ENCODE measurements at places on chromosomes 11 and 22.

DNA sequence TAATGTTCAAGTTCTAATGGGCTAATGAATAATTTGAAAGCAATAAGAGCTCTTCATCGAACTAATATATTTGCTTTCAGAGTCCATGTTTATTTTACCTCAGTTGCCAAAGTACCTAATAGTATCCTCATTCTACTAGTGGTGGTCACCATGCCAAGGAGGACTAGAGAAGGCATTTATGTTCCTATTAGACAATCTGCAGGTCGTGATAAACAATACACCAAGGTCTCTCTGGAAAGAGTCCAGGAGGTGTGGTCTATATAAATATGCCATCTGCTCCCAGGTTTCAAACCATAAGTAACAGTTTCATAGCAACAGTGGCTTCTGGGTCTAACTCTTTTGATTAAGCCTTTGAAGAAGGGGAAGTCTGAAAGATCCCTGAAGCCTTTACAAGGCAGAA, 42.9 kb downstream of the ARFGAP3 start:
- DNase-seq, result no peak

- DNase-seq, result no peak
Measured at GRCh38 chr22:26985206-26985605, 327.8 kb downstream of the MIAT start.

- DNase-seq, result no peak
Measured at GRCh38 chr11:128516886-128517285, 70.5 kb downstream of the ETS1 start.

GRCh38 chr22:43511276-43511910, 99.6 kb downstream of the MPPED1 start:
- no peak for DNase-seq

GRCh38 chr11:3011891-3012885, 20.1 kb upstream of the NAP1L4 start:
- DNase-seq, result no peak
